Hematopoietic multipotent progenitor cell treated with erythropoietin and hydrocortisone succinate and interleukin-3 and kit ligand, for 6 days (in vitro differentiated cells): ENCODE measurements at places on chromosomes 2 and 18.

GRCh38 chr2:208097801-208098200 is 26.5 kb downstream of the CRYGD start:
- DNase-seq, result no peak

DNA sequence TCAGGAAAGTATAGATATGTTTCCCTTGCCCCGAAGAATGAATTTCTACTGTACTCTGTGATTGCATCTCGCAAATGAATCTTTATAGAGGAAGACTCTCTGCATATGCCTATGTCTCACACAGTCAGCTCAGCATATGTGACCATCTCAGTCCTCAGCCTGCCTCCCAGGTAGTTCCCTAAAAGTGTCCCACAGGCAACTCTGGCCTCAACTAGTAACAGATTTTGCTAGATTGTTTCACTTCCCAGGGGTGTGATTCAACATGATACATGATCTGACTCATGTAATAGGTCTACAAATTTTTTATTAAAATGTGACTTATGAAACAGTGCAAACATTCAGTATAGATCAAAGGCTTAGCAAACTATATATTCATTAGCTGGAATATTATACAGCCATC is 296.6 kb upstream of the CRIM1 start:
- DNase-seq, result no peak

DNA sequence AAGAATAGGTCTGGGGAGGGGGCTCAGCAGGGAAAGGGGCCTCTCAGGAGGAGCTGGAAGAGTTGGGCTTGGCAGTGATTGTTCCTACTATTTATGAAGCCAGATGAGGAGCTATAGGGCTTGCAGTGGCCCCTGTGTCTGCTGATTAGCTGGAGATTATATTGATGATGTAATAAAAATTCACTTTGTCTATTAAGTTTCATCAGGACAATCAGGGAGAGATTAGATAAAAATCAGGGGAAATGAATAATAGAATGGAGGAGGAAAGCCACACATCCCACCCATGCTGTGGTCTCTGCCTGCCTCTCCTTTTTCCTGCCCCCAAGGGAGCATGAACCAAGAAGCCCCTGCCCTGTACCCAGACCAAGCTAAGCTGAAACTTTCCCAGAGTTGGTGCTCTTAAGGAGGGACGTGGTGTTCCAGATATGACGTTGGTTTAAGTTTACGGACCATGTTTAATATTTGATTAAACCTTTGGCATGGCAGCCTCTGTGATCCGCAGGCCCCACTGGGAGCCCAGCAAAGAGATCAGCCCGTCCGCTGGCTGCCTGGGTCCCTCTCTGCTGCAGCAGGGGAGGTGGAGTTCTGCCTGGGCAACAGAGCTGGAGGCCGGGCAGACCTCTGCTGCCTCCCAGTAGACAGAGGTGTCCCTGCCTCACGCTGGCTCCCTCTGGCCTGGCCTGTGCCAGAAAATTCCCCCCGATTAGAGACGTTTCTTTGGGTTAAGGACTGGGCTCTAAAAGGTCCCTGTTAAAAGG is 15.3 kb downstream of the CELF4 start:
- DNase-seq, result no peak

- DNase-seq, result no peak
These were observed 219.5 kb downstream of the PTPRM start for GRCh38 chr18:7786569-7786968.

DNA sequence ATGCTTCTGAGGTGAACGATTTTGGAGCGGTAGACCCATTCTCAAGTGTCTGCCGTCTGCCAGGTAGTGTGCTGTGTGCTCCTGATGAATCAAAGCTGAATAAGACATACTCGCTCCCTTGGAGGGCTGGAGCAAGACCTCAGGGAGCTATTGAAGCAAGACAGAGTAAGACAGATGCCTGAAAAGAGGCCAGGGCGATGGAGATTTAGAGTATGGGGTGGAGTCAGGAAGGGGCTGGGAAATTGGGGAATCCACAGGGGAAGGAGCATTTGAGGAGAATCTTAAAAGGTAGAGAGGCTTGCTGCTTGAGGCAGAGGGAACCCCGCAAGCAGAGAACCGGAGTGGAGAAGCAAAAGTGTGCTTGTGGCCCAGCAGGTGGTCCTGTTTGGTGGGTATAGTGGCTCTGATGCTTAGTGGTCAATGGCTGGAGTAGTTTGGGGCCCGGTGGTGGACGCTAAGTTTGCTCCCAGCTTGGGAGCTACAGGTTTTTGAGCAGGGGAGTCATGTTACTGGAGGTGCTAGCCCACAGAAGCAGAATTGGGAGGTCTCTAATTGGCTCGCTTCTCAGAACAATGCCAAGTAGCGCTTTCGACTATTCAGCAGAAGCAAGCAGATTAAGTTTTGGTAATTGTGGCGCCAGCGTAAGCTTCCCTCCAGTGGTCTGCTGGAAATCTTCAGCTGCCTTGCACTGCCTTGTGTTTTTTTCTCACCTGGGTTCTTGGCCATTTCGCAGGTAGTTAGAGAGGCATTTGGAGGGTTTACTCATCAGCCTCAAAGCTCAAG is 2.0 kb downstream of the CNNM4 start:
- peak; percentile 64 for DNase-seq
